Umbilical cord (tissue), 2 donors: ENCODE measurements at places on chromosomes 7 and 10. TPM values are rescaled to one million over a fixed set of nuclear protein-coding genes. Genes with fewer than 3 reads are reported as not detected.

GRCh38 chr7:69272101-69272500 is 326.2 kb upstream of the AUTS2 start:
- DNase-seq, result peak; percentile 30

DNA sequence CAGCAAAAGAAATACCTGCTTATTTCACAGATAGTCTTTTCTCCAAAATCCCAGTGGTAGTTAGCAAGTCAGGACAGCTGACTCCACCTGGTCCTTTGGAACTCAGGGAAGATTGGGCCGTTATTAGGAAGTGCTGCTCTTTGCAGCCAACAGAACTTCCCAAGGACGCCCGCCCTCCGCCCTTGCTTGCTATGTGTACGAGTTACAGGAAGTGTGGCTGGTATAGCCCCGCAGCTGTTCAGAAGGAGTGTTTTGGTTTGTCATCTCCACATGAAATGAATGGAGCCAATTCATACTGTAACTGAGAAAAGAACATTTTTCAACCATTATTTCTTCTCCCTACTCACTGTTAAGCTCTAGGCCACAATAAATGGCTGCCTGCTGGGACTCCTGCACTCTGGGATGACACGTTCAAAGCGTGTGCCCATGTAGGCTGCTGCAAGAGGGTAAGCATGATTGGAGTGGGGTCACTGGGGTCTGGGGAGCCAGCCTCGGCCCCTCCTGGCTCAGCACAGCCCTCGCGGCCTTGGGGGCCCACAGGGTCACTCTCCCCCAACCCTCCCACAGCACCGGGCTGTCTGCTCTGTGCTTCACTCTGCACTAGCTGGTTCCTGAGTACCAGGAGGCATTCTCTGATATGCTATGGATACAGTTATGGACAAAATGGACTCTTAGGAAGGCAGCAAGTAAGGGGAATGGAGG is 244.0 kb downstream of the EBF3 start:
- no peak for DNase-seq

DNA sequence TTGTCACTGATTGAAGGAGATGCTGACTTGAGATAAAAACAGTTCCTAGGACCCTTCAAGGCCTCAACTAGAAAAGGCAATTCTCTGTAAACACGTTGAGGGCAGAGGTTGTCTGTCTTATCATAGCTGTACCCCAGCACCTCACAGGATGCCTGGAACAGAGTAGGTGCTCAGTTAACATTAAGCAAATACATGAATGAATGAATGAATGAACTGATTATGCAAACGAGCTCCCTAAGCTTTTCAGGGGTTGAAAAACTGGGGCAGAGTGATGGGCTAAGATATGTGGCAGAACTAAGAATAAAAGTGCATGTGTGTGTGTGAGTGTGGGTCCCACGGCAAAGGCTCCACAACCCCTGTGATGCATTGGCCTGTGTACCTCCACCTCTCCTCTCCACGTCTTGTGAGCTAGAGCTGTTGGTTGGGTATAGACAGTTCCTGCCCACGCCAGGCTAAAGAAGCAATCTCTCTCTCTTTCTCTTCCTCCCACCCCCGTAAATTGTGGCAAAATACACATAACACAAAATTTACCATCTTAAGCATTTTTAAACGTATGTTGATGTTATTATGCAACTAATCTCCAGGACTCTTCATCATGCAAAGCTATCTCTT is 20.9 kb upstream of the SMC3 start:
- DNase-seq, result no peak

DNA sequence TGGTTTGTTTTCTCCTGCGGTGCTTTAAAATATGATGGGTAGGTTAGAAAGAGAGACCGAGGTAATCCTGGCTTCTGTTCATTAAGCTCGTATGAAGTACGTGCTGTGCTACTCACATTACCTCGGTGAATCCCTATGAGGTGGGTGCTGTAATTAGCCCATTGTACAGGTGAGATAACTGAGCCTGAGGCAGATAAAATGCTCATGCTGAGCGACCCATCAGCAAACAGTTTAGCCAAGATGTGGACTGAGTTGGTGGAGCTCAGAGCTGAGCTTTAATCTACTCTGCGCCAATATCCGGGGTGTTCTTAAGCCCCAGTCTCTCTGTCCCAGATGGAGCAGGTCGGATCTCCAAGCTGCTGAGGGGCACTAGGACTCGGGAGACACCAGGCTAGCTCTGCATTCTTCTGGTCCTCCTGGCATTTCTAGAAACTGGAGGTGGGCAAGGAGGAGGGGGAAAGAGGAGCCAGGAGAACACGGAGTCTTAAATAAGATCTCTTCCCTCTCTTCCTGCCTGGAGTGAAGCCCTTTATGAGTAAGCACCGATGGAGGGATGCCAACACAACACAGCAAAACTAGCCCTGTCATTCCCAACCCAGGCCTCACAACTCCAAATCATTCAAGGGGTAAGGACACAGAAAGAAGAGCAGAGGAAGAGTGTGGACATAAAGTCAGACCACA is 458.5 kb downstream of the KCNMA1 start:
- DNase-seq, result peak; percentile 92

ZNF365 gene
- total RNA-seq, result 6.3 TPM

DNA sequence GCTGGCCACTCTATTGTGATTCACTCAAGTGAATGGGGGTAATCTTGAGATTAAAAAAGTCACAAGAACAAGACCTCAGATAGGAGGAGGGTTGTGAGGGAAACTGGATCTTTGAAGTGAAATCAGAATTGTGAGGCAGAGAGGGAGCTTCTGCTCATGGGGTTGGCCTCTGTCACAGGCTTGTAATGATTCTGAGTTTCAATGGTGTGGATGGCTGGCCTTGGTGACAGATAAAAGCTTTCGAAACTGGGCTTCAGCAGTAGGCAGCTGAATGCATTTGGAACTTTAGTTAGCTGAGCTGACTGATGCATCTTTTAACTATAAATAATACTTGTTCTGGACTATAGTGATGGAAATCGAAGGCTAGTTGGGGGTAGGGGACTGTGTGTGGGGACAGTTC is 12.2 kb downstream of the TAS2R60 start:
- no peak for DNase-seq
